ENCODE measurements at places on chromosomes 13 and 19.
A peak's percentile ranks its signal among the peaks of the same experiment; 100 is the strongest.

DNA sequence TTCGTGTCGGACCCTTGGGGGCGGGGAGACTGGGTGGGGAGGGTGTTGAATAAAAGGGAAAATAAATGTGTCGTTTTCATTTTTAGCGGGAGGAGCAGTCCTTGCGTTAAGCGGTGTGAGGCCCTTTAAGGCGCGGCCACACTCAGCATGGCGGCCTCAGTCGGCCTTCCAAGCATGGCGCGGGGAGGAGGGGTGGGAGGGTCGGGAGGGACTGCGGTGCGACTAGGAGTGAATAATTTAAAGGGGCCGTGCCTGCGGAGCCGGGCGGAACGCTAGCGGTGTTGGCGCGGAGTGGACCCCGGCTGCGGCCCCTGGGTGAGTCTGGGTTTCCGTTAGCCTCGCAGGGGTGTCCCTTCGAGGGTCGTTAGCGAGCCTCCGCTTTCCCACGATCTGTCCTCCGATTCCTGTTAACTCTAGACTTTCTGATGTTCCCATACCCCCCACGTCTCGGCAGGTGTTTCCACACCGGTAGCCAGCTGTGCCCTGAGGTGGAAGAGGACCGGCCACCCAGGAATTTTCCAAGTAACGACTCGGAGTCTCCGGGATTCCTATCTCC, 1.5 kb upstream of the PNPLA6 start:
- no peaks in the 10 kb centered on the region for H3K27me3 ChIP-seq
- peak overlapping the region; percentile 60 for H3K4me3 ChIP-seq
- peak; percentile 64 for DNase-seq
- H3K4me1 ChIP-seq, result peaks cover 43% of the 10 kb centered on the region

DNA sequence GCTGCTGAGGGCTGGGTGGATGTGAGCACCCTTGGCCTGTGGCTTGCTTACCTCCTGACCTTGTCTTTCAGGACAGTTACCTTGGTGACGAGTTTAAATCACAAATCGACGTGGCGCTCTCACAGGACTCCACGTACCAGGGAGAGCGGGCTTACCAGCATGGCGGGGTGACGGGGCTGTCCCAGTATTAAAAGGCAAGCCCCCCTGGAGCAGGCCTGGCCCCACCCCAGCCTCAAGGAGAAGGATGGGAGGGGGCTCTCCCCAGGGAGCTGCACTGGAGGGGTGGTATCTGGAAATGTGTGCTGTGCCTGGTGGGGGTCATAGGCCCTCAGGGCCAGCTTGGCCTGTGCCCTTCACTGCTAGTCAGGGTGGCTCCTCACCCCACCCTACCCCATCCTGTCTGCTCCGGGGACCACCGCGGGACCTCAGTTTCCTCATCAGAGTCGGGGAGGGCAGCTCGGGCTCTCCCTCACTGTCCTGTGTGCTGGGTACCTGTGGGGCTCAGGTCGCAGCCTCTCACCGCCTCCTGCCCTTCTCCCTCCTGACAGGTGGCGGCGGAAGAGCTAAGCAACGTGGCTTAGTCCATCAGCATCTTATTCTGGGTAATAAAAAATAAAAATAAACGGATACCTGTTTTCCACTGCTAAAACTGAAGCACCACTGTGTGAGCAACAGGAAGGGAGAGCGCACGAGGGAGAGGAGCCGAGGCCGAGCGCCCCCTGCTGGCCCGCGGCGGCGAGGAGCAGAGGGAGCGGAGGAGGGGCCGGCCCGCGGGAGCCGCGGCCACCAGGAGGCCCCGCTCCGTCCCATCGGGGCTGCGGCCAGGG, 29.8 kb downstream of the CERS1 start:
- peak; percentile 41 for DNase-seq
- H3K36me3 ChIP-seq, result peaks cover 70% of the 10 kb centered on the region
- no peak overlapping the region for H3K4me3 ChIP-seq

- H3K4me3 ChIP-seq, result no peak overlapping the region
- DNase-seq, result no peak
- no peaks in the 10 kb centered on the region for H3K4me1 ChIP-seq
These were observed 11.9 kb upstream of the ZNF57 start for GRCh38 chr19:2888731-2889224.

GRCh38 chr19:36041831-36042230, 9.2 kb upstream of the CLIP3 start:
- DNase-seq, result no peak
- no peaks in the 10 kb centered on the region for H3K36me3 ChIP-seq
- H3K27ac ChIP-seq, result no peak overlapping the region
- no peaks in the 10 kb centered on the region for H3K27me3 ChIP-seq
- no peaks in the 10 kb centered on the region for H3K4me1 ChIP-seq

- peak overlapping the region; percentile 15 for H3K4me3 ChIP-seq
- H3K27me3 ChIP-seq, result no peaks in the 10 kb centered on the region
- H3K4me1 ChIP-seq, result peaks cover 50% of the 10 kb centered on the region
- peak overlapping the region; percentile 82 for H3K27ac ChIP-seq
- H3K36me3 ChIP-seq, result no peaks in the 10 kb centered on the region
- peak; percentile 48 for DNase-seq
These were observed 12.1 kb upstream of the MYCBP2 start for GRCh38 chr13:77338961-77339401.

- peaks cover 12% of the 10 kb centered on the region for H3K27me3 ChIP-seq
- H3K36me3 ChIP-seq, result no peaks in the 10 kb centered on the region
- H3K4me1 ChIP-seq, result no peaks in the 10 kb centered on the region
- DNase-seq, result no peak
- no peak overlapping the region for H3K27ac ChIP-seq
These were observed 22.5 kb upstream of the ZNF845 start for GRCh38 chr19:53311044-53311443.

- H3K27me3 ChIP-seq, result no peaks in the 10 kb centered on the region
- H3K27ac ChIP-seq, result no peak overlapping the region
- DNase-seq, result no peak
- no peak overlapping the region for H3K4me3 ChIP-seq
These were observed 128.5 kb downstream of the ZNF675 start for GRCh38 chr19:23558541-23558940.

- no peak overlapping the region for H3K4me3 ChIP-seq
- H3K36me3 ChIP-seq, result no peaks in the 10 kb centered on the region
- no peak overlapping the region for H3K27ac ChIP-seq
- no peaks in the 10 kb centered on the region for H3K27me3 ChIP-seq
These were observed 86.7 kb downstream of the GPR12 start for GRCh38 chr13:26673890-26674289.

DNA sequence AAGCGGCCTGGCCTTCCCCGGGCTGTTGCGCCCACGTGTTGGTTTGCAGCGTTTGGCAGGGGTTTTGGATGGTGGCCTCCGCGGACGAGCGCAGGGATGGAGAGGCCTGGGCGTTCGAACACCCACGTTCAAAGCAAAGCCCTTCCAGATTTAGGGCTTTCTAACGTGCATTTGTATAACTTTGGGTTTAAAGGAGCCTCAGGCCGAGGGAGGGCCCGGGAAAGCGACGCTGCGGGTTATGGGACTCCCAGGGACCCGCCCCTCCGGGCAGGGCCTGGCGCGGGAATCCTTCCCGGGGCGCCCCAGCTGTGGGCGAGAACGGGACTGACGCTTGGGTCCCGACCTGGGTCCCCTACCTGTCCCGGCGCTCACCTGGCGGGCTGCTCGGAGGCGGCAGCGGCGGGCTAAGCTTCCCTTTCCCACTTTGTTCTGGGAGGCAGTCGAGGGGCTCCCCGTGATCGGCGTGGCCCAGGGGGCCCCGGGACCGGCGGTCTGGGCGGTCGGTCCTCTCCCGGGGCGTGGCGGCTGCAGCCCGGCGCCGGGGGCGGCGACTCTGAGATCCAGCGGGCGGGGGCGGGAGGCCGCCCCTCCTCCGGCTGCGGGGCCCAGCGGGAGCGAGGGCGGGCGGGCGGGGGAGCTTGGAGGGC, at the start of gene FBXO17:
Gene FBXO17 (minus strand): TSS at position 529 of the 647 bp plus-strand sequence. CDS start 25,423 bp downstream, outside the sequence.
- peaks cover 27% of the 10 kb centered on the region for H3K27me3 ChIP-seq
- no peaks in the 10 kb centered on the region for H3K36me3 ChIP-seq
- no peak within 1 kb of the TSS for H3K4me3 ChIP-seq
- DNase-seq, result no peak

- H3K36me3 ChIP-seq, result peaks cover 34% of the 10 kb centered on the region
- peak overlapping the region; percentile 51 for H3K4me3 ChIP-seq
- peak overlapping the region; percentile 65 for H3K27ac ChIP-seq
These were observed 640 bp upstream of the ZNF544 start for GRCh38 chr19:58227964-58228584.

GRCh38 chr13:90950160-90950559, 397.3 kb upstream of the MIR17HG start:
- H3K36me3 ChIP-seq, result no peaks in the 10 kb centered on the region
- no peaks in the 10 kb centered on the region for H3K27me3 ChIP-seq
- no peak overlapping the region for H3K4me3 ChIP-seq
- no peak for DNase-seq
- no peaks in the 10 kb centered on the region for H3K4me1 ChIP-seq

DNA sequence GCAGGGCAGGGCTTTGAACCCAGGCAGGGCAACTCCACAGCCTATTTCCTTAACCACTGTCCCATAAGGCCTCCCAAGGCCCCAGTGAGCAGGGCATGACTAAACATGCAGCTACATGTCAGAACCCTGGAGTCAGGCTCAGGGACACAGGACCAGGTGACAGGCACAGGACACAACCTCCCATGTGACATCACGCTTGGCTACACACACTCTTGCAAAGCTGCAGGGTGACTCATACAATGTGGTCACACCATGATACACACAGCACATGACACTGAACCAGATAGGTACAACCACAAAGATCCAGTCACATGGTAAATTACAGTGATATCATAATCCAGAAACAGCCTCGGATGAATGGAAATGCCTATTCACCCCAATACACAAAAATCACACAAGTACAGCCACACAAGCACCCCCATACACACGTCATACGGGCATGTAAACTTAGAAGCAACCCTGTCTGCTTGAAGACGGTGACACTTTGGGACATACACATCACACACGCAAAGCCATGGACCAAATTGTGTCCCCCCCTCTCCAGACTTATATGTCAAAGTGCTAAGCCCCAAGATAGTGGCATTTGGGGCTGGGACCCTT, 14.5 kb downstream of the KLK4 start:
- no peak overlapping the region for H3K27ac ChIP-seq
- no peaks in the 10 kb centered on the region for H3K4me1 ChIP-seq
- DNase-seq, result no peak
- no peaks in the 10 kb centered on the region for H3K36me3 ChIP-seq
- H3K4me3 ChIP-seq, result no peak overlapping the region
- peaks cover 2% of the 10 kb centered on the region for H3K27me3 ChIP-seq

DNA sequence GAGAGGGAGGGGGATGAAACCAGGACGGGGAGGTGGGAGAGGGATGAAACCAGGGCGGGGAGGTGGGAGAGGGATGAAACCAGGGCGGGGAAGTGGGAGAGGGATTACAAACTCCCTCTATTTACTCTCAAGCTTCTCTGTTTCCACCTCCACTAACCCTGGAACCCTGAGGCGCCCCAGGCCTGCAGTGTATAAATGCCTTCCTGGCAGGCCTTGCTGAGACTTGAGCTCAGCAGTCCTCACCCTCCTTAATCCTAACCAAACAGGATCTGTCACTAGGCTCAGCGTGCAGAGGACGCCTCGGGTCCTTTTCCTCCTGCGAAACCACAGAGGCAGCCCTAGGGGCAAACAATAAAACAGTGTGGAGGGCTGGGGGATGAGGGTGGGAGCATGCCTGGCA, 32.1 kb upstream of the OR1M1 start:
- no peak for DNase-seq
- H3K27ac ChIP-seq, result no peak overlapping the region
- no peaks in the 10 kb centered on the region for H3K36me3 ChIP-seq
- no peaks in the 10 kb centered on the region for H3K4me1 ChIP-seq
- no peaks in the 10 kb centered on the region for H3K27me3 ChIP-seq

DNA sequence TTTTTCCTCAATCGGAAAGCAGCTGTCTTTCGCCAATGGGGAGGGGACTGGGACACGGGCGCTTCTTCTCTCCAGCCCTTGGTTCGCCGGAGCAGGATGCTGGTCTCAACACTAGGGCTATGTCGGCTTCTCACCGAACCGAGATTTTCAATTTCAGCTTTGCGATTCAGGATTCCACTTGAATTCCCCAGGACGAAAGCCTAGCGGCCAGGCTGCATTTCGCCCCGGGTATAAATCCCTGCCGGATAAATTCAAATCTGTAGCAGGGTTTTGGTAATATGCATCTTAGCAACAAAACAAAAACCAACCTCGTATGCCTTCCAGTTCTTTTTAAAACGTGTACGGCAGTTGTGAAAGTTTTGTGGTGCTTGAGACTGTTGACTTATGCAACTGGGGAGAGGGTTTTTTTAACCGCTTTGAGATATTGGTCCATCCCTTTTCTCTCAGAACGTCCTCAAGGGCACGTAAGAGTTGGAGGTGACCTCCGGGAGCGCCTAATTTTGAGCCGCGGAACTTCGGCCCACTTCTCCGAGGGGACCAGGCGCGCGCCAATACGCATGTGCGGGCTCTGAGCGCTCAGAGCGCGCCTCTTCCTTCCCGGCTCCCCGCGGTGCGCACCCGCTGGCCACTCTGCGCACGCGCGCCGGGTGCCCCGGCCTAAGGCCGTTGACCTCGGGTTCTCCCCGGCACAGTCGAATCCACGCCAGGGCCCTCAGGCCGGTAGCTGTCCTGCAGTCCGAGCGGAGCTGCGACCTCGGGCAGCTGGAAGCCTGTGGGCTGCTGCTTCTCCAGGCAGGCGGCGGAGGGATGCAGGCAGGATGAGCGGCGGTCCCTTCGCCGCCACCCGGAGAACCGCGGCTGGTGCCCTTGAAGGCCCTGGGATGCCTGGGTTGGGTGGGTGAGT, 7.6 kb downstream of the POU4F1 start:
- H3K4me3 ChIP-seq, result no peak overlapping the region
- no peak for DNase-seq
- no peak overlapping the region for H3K27ac ChIP-seq
- peaks cover 100% of the 10 kb centered on the region for H3K27me3 ChIP-seq
- H3K36me3 ChIP-seq, result no peaks in the 10 kb centered on the region

- H3K4me1 ChIP-seq, result peaks cover 61% of the 10 kb centered on the region
- no peak for DNase-seq
- no peaks in the 10 kb centered on the region for H3K36me3 ChIP-seq
- H3K27ac ChIP-seq, result peak overlapping the region; percentile 49
- no peak overlapping the region for H3K4me3 ChIP-seq
These were observed 13.0 kb downstream of the FFAR2 start for GRCh38 chr19:35461060-35461459.

- DNase-seq, result no peak
- H3K4me3 ChIP-seq, result no peak overlapping the region
- H3K36me3 ChIP-seq, result peaks cover 69% of the 10 kb centered on the region
These were observed 13.1 kb downstream of the IRS2 start for GRCh38 chr13:109773276-109773675.

GRCh38 chr19:38910488-38910887, 1.5 kb downstream of the CCER2 start:
- no peak for DNase-seq
- H3K36me3 ChIP-seq, result peaks cover 29% of the 10 kb centered on the region
- no peaks in the 10 kb centered on the region for H3K4me1 ChIP-seq
- no peaks in the 10 kb centered on the region for H3K27me3 ChIP-seq

DNA sequence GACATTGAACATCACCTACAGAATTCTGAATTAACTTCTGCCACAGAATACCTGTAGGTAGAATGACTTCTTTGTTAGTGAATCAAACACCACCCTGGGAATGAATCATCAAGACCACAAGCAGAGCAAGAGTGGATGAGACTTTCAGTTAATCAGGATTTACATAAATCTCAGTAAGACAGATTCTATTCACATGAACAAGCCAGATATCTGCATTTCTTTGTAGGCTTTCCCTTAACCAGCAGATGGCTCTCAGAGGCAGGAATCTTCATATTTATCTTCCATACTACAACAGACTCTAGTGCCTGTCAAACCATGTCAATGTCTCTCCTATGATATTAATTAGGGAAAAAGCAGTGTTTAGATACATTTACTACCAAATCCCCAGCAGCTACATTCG, 412.1 kb downstream of the KLF12 start:
- no peak overlapping the region for H3K4me3 ChIP-seq
- no peak overlapping the region for H3K27ac ChIP-seq
- no peaks in the 10 kb centered on the region for H3K36me3 ChIP-seq
- H3K27me3 ChIP-seq, result no peaks in the 10 kb centered on the region

Measured in CD14-positive monocyte (primary cell).